Vagina (tissue), 2 donors: ENCODE measurements at places on chromosomes 5 and 9.

DNA sequence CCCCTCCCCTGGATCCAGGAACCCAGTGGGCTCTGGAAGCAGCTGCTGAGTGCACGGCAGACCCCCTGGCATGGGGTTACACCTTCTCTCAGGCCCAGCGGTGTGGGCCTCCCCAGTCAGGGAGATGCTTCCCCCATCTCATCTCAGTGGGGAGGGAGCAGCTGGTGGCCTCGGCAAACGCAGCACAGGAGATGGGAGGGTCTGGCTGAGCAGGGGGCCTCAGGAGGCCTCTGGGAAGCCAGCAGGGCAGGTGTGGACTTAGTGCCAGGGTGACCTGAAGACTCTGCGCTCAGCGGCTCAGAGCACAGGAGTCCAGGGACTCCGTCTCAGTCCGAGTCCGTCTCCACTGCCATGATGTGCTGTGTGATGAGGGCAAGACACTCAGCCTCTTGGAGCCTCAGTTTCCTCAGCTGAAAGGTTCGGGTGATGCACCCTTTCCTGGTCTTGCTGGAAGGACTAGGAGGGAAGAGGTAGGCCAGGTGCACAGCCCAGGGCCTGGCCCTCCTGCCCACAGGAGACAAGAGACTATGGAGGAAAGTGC, 100.6 kb downstream of the GTF3C4 start:
- peak overlapping the region; percentile 81 for H3K27ac ChIP-seq
- no peaks in the 10 kb centered on the region for H3K36me3 ChIP-seq
- no peaks in the 10 kb centered on the region for H3K27me3 ChIP-seq
- no peak for DNase-seq
- no peaks in the 10 kb centered on the region for H3K4me1 ChIP-seq
- peak overlapping the region; percentile 80 for H3K4me3 ChIP-seq

GRCh38 chr5:28648108-28648507, 1609.7 kb upstream of the CDH9 start:
- no peak overlapping the region for H3K4me3 ChIP-seq
- H3K36me3 ChIP-seq = no peaks in the 10 kb centered on the region
- DNase-seq = no peak
- H3K27me3 ChIP-seq = no peaks in the 10 kb centered on the region
- no peaks in the 10 kb centered on the region for H3K4me1 ChIP-seq
- H3K27ac ChIP-seq = no peak overlapping the region

- H3K4me1 ChIP-seq = peaks cover 32% of the 10 kb centered on the region
- DNase-seq = no peak
- H3K36me3 ChIP-seq = peaks cover 17% of the 10 kb centered on the region
- peak overlapping the region; percentile 84 for H3K4me3 ChIP-seq
- H3K27me3 ChIP-seq = no peaks in the 10 kb centered on the region
- peak overlapping the region; percentile 96 for H3K27ac ChIP-seq
Measured at GRCh38 chr5:141969783-141970771, 1.2 kb downstream of the RNF14 start.

- no peak overlapping the region for H3K4me3 ChIP-seq
- peaks cover 9% of the 10 kb centered on the region for H3K4me1 ChIP-seq
- H3K27ac ChIP-seq = no peak overlapping the region
- H3K36me3 ChIP-seq = no peaks in the 10 kb centered on the region
- no peaks in the 10 kb centered on the region for H3K27me3 ChIP-seq
Measured at GRCh38 chr5:125088522-125089105, 342.2 kb upstream of the ZNF608 start.

DNA sequence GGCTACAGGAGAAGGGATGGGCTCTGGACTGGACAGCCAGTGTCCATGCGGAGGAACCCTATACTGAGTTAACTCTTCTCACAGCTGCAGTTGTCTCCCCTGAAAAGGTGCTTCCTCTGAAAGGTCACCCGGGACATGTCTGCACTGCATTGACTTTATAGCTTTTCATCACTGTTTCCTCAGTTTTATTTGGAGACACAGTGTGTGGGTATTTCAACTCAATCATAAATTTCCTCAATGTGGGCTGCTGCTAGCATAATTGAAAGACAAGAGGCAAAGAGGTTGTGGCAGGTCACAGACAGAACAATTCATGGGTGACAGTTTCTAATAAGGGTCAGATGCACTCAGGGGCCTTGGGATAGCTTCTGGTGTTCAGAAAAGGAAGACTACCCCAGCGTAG, 336.8 kb downstream of the KDM4C start:
- H3K4me1 ChIP-seq = peaks cover 4% of the 10 kb centered on the region
- H3K36me3 ChIP-seq = no peaks in the 10 kb centered on the region
- H3K4me3 ChIP-seq = no peak overlapping the region
- DNase-seq = no peak

DNA sequence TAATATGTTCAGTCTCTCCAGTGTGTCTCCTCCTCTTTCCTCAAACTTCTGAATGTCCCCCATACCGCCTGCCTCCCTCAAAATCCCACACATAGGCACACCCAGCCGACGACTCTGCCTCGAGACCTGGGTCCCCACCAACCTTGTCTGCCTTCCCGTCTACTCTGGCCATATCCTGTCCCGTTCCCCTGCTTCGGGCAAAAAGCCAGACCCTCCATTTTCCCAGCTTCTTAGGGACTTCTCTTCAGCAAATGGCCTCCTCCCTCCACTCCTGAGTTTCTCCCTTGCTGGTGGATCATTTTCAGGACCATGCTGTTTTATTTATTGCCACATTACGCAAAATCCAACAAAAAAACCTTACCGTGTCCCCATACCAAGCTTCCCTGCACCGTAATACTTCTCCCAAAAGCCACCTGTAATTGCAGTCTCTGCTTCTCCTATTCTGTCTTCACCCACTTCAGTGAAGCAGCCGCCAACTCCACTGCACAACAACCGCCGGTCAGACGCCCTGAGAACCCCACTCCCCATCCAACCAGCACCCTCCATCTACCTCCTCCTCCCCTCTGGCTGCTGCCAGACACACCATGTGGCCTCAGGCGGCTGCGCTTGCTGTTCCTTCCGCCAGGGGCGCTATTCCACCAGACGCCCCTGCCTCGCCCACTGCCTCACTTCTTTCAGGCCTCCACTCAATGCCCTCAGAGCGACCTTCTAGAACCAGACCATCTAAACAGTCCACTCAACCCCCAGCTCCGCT, 117.0 kb downstream of the TRPM6 start:
- no peak overlapping the region for H3K4me3 ChIP-seq
- no peaks in the 10 kb centered on the region for H3K4me1 ChIP-seq
- H3K27ac ChIP-seq = no peak overlapping the region

GRCh38 chr9:122370303-122370702, 521 bp upstream of the PTGS1 start:
- no peak overlapping the region for H3K27ac ChIP-seq
- no peaks in the 10 kb centered on the region for H3K27me3 ChIP-seq
- no peak for DNase-seq
- H3K36me3 ChIP-seq = no peaks in the 10 kb centered on the region

- peaks cover 53% of the 10 kb centered on the region for H3K4me1 ChIP-seq
- no peaks in the 10 kb centered on the region for H3K36me3 ChIP-seq
- no peaks in the 10 kb centered on the region for H3K27me3 ChIP-seq
- no peak overlapping the region for H3K27ac ChIP-seq
- no peak for DNase-seq
Measured at GRCh38 chr9:134725605-134725940, 84.0 kb downstream of the COL5A1 start.

GRCh38 chr5:94810281-94810680, 191.8 kb downstream of the SLF1 start:
- no peaks in the 10 kb centered on the region for H3K4me1 ChIP-seq
- no peak overlapping the region for H3K4me3 ChIP-seq
- no peaks in the 10 kb centered on the region for H3K36me3 ChIP-seq
- no peak for DNase-seq
- no peak overlapping the region for H3K27ac ChIP-seq
- no peaks in the 10 kb centered on the region for H3K27me3 ChIP-seq
